HT1080 (cell line): ENCODE measurements at places on chromosomes 7 and 10.

DNA sequence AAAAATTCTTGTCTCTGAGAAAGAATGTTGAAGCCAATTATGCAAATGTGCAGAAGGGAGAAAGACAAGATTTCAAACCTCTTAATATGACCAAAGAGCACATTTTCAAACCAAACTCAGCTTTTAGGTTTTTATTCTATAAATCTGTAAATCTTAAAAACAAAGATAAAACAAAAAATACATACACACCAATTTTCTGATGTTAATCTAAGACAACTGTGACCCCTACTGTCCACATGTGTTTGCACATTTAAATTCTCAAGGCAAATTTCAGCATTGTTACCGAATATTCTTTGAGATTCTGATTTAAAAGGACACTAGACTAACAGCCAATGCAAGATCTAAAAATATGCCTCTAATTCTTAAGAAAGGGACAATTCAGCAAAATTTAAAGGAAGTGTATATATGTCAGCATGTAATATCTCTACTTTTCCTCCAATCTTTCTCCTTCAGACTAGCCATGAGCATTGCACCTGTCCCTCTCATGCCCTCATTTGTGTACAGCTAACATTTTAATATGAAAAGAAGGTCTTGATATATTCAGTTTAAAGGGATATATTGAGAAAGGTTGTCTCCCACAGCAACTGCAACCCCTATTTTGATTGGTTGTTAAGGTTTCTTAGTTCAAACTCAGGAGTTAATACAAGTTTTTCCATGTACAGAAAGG is 417.9 kb downstream of the IPMK start:
- no peak for DNase-seq

DNA sequence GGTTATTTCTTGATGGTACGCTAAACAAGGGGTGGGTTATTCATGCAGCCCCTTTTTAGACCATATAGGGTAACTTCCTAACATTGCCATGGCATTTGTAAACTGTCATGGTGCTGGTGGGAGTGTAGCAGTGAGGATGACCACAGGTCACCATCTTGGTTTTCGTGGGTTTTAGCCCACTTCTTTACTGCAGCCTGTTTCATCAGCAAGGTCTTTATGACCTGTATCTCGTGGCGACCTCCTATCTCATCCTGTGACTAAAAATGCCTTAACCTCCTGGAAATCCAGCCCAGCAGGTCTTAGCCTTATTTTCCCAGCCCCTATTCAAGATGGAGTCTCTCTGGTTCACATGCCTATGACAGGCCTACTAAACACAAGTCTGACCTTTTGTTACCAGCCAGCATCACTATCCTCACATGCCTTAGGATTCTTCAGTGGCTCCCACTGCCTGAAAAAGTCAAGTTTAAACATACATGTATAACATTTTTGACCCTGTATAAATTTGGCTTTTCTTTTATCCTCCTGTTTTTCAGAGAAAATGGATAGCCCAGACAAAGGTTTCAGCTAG is 13.2 kb upstream of the COBL start:
- DNase-seq, result no peak

GRCh38 chr7:140360697-140361229 is 37.6 kb downstream of the SLC37A3 start:
- DNase-seq, result no peak

DNA sequence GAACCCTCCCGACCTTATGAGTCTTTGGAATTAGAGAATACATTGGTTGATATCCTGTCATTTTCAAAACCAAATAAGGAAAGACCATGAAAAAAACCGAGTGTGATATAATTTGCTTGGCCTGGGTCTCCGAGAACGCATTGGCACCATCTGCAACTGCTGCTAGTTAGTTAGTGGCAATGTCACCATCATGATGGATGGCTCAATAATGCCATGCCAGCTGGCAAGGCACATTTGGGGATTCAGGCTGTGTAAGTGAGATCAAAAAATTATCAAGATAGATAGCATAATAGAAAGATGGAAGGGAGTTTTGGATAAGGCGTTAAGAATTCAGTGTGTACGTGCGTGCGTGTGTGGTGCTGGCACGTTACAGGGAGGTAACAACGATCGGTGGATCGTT is 134.7 kb upstream of the TCERG1L start:
- DNase-seq, result no peak

DNA sequence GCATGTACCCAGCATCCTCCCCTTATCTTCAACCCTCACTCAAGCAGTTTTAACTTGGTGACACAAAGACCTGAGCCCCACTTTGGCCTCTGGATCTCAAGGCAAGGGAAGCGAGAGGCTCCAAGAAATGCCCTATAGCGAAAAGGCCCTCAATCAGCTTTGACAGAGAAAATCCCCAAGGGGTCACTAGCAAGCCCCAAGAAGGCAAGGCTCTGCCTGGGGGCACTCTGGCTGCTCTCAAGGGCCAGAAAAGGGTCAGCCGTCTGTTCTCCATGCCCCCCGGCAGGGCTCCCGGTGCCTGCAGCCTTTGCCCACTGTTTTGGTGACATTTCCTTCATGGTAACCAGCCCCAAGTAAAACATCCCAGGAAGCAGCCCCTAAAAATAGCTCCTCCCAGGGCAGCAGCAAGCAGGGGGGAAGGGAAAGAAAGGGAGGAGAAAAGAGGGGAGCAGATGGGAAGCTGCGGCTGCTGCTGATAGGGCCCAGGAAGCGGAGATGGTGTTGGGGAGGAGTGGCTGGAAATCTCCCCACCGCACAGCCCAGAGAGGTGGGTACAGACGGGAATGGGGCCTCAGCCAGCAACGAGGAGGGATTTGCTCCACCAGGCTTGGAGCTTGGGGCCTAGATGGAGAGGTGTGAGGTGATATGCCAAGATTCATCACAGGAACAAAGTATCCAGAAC is 7.1 kb downstream of the CAMK2G start:
- DNase-seq, result no peak

DNA sequence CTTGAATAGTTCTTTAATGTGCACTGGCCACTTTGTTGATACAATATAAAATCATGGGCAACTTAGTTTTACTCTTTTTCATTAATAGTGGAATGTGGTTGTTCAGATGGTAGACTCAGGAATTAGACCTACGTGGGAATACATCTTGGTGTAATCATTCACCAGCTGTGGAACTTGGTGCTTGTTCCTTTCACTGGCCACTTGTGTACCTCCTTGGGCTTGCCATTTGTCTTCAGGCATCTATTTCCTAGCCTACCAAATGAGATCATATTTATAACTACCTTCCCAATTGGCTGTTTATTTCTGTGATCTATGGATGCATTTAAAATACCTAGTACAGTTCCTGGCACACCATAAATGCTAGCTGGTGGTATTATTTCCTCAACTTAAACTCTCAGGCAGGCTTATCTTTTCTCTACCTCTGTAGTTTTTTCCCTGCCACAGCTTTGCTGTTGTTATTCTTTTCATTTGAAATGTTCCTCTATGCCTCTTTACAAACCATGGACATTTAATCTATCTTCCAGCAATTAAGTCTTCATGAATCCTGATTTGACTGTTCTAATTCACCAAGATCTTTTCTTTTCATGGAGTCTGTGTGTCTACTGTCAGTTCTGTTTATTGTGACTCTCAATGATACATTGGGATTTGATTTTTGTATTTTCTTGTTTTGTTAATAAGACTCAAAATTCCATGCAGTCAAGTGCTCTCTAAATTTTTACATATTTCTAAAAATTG is 113.0 kb downstream of the ADAM22 start:
- DNase-seq, result no peak

- DNase-seq, result no peak
These were observed 50.8 kb downstream of the PHYHIPL start for GRCh38 chr10:59227136-59227673.

DNA sequence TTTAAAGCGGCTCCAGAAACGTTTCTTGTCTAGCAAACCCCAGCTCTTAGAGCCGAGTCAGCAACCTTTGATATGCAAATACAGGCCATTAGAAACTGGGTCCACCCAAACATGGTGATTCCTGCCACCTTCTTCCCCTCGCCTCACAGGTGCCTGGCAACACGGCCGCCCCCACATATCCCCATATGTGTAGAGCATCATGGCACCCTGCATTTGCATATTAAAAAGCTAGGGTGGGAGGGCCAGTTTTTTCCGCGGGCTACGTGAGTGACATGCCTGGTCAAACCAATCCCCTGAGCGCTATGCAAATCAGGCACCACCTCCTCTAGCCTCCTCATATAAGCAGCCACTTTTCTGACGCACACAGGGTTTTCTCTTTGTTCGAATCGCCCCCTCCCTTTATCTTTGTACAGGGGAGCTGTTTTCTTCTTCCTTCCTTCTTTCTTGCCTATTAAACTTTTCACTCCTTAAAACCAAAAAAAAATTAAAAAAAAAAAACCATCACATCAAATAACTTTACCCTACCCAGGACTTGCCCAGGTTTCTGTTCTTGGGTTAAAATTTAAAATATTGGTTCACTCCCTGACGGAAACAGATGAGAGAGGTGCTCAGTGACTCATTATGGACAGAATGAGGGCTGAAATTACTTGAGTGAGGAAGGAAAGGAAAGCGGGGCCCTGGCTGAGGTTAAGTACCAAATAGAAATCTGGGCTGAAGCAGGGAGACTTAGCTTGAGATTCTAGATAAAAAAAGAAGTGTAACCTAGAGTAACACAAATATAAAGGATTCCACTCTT is 59.8 kb downstream of the COA1 start:
- no peak for DNase-seq

DNA sequence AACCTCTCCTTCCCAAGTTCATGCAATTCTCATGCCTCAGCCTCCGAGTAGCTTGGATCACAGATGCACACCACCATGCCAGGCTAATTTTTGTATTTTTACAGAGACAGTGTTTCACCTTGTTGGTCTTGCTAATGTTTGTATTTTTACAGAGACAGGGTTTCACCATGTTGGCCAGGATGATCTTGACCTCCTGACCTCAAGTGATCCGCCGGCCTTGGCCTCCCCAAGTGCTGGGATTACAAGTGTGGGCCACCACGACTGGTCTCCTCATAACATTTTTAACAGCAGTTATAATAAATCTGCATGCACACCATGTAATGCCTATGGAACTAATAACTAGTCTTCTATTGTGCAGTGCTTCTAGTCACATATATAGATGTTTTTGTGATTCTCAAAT is 123.8 kb upstream of the VKORC1L1 start:
- no peak for DNase-seq

GRCh38 chr7:19202599-19202998 is 57.4 kb upstream of the FERD3L start:
- DNase-seq, result no peak

GRCh38 chr7:140645166-140645900 is 4.7 kb upstream of the DENND2A start:
- DNase-seq, result no peak

DNA sequence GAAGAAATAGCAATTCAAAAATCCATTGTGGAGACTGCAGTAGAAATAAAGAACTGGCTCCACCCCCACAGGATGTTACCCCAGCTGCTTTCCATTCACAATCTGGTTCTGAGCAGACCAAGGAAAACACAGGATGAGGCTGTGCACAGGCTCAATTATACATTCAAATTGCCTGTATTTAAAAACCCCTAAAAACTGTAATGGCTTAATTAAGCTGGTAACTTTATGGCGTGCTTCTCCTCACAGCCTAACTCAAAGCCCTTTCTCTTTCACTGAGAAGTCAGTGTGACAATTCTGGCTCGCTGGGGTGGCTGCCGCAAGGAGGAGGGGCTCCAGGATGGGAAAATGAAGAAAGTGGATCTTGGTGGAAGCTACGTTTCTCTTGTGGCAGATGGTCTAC is 1191.1 kb downstream of the SORCS1 start:
- DNase-seq, result no peak

- no peak for DNase-seq
These were observed 85.3 kb upstream of the DIP2C start for GRCh38 chr10:774661-775244.

GRCh38 chr7:26858241-26858715 is 6.1 kb downstream of the SKAP2 start:
- no peak for DNase-seq

- DNase-seq, result peak; percentile 77
These were observed at the start of gene BCAP29 for GRCh38 chr7:107579885-107580715. TSS of gene BCAP29 (plus strand) at chr7:107580246. CDS start at chr7:107580773, 527 bp downstream.

- DNase-seq, result no peak
These were observed 12.3 kb downstream of the ESYT2 start for GRCh38 chr7:158816995-158817394.

- no peak for DNase-seq
These were observed 4.3 kb downstream of the AOC1 start for GRCh38 chr7:150856303-150857275.

GRCh38 chr7:38775506-38776175 is 133.3 kb downstream of the VPS41 start:
- no peak for DNase-seq
